ENCODE measurements at places on chromosomes 2 and 18.

DNA sequence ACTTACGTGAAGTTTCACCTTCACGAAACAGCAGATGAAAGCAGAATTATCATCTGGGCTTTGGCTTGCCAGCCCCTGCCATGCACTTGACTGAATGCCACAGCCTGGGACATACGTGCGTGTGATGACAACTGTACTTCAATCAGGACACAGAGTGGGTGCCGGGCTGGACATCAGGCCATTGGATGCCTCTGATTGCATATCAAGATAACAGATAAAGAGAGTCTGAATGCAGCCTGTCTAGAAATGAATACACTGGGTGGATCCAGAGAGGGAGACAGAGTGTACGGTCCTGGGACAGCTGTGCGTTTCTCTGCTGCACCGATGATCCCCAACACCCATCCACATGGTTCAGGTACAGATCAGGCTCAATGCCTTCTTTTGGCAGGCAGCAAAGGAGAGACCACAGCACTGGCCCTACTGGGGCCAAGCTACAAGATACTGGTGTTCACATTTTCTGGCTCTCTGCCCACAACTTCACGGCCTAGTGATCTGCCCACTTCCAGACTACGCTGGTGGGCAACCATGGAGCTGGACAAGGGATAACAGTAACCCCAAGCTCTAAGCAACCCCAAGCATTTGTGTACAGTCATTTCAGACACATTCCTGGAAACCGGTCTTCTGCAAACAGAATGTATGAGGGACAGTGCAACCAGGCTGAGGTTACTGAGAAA is 35.6 kb downstream of the FBLN7 start:
- peak; percentile 91 for DNase-seq

DNA sequence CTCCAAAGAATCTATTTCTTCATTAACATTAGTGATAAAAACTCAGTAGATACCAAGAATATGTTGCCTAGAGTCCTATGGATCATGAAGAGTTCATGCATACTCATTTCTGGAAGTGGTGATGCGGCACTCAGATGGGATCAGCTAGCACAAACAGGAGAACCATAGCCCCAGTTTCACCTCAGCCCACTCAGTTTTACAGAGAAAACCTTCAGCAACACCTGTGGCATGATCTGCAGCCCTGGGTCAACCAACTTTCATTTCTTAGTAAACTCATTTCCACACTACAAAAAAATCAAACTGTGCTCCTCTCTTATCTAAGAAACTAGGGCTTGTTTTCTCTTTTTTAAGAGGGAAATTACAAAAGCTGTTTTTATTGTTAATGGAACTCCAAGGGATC is 569.4 kb downstream of the CCDC85A start:
- no peak for DNase-seq

- no peak for DNase-seq
These were observed 53.0 kb upstream of the ACYP2 start for GRCh38 chr2:54062401-54062800.

GRCh38 chr2:46590319-46590718 is 111.0 kb downstream of the TMEM247 start:
- DNase-seq: no peak

DNA sequence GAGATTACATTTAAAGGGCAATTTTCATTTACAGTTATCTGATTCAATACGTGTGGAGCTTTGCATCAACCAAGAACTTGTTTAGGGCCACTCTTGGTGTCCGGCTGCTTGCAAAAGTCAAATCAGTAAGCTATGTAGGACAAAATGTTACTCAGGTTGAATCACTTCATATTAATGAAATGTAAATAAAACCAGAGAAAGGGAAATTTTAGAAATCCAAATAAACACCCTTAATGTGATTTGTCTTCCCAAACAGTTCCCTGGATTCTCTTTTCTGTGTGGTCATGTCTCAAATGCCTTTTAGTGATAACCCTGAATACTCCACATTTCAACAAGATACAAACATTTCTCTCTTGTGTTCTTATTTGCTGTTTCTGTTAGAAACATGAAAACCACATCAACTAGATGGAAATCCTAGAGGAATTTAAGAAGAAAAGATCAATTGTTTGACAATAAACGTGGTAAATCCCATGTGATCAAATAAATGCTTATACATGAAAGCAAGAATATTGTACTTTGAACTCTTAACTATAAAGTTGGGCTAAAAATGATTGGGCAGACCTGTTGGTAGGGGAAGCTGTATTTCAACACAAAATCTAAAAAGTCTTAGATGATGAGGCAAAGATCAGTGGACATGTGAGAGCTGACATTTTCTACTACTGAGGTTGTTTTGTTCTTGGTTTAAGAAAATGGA is 101.3 kb downstream of the CDC42EP3 start:
- no peak for DNase-seq

- DNase-seq: no peak
These were observed 59.5 kb downstream of the TMEM131 start for GRCh38 chr2:97936199-97936598.

DNA sequence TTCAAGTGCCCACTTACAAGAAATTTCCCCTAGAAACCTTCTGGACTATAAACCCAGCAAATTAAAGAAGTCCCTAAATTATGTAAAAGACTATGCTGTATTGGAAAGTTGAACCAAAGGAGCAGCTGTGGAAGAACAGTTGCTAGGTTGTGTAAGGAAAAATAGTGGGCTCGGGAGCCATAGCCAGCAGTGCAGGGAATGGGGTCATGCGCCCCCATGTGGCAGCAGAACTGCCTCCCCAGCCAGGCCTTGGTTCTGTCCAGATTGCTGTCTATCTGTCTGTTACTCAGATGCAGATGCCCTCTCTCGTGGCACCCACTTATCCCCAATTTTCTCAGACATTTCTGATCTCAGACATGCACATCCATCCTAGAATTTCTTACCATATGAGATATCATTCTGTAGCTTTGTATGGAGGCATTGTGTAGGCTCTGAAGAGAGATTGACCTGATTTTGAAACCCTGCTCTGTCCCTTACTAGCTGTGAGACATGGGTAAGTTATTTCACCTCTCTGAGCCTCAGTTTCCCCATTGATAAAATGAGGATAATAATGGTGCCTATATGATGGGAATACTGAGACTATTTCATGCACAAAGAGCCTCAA is 258.3 kb downstream of the SS18 start:
- DNase-seq: peak; percentile 14

- no peak for DNase-seq
These were observed 139.5 kb downstream of the LRRC30 start for GRCh38 chr18:7370375-7370774.

GRCh38 chr18:79747156-79747845 is 50.4 kb upstream of the KCNG2 start:
- DNase-seq: no peak

- no peak for DNase-seq
These were observed 62.9 kb downstream of the PDCL3 start for GRCh38 chr2:100625717-100626116.

- peak; percentile 62 for DNase-seq
These were observed 36.1 kb upstream of the MRPL33 start for GRCh38 chr2:27735263-27735904.

DNA sequence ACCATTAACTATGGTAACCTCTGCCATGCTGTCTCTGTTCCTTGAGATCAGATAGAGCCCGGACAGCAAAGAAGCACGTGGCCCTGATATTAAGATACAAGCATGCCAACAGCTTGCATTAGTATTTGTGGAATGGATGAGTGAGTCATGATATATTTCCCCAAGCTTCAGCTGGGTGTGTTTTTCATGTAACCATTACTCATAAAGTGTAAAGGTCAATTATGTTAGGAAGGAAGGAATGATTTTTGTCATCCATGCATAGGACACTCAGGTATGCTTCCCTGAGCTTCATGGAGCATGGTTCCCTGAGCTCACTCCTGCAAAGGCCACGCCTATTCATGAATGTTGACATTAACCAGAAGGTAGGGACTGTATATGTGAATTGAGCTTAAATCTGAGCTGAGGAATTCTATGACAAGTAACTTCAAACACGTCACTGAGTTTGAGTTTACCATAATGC is 74.6 kb downstream of the ARL4C start:
- peak; percentile 97 for DNase-seq

- DNase-seq: peak; percentile 65
These were observed 101.7 kb upstream of the NOSTRIN start for GRCh38 chr2:168700615-168701245.

- no peak for DNase-seq
These were observed 165.9 kb upstream of the PGAP1 start for GRCh38 chr2:197092431-197092830.
